RWPE2 (cell line): ENCODE measurements at places on chromosomes 4 and X.

GRCh38 chr4:2445130-2445529 is 23.8 kb upstream of the RNF4 start:
- DNase-seq, result no peak

- no peak for DNase-seq
Observed at GRCh38 chrX:15864629-15865028, 10.0 kb upstream of the AP1S2 start.

- DNase-seq, result no peak
Observed at GRCh38 chrX:13932416-13932815, 97.3 kb downstream of the GEMIN8 start.

GRCh38 chr4:83894831-83895230 is 358.9 kb downstream of the GPAT3 start:
- no peak for DNase-seq

GRCh38 chrX:11241720-11242119 is 51.5 kb upstream of the AMELX start:
- no peak for DNase-seq

- no peak for DNase-seq
Observed at GRCh38 chr4:94746746-94747145, 11.0 kb upstream of the BMPR1B start.

GRCh38 chrX:49029876-49030275 is 13.3 kb downstream of the TFE3 start:
- DNase-seq, result peak; percentile 76

- DNase-seq, result no peak
Observed at GRCh38 chr4:57044996-57045395, 65.2 kb downstream of the IGFBP7 start.

GRCh38 chrX:40530509-40530908 is 50.3 kb upstream of the ATP6AP2 start:
- DNase-seq, result no peak

- no peak for DNase-seq
Observed at GRCh38 chr4:39700554-39700953, 2.6 kb downstream of the UBE2K start.

DNA sequence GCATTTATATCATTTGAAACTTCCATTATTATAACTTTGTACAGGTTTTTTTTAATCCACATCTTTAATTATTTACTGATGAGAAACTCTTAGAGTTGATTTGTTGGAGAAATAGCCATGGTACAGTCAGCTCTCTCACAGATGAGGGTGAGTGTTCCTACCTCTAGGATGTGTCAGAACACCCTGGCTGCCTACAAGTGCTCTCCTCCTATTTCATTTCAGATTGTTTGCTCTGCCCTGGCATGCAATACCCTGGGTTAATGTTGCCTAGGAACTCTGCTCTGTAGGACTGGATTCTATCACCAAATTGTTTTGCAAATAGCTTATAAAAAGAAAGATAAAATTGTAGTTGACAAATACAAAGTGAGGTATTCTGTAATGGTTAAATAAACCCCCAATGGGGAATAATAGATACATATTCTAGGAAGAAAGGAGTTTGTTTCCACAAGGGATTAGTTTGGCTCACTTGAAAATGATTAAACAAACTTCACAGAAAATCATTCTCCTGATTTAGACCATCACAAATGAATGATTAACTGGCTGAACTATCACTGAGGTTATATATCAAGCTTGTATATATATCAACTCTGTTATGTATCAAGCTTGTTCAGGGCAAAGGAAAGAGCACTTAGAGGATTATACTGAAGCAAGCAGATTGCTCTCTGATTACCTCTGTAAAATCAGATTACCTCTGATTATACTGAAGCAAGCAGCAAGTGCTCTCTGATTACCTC is 150.0 kb downstream of the PDE5A start:
- no peak for DNase-seq

GRCh38 chrX:69551421-69552009 is 47.4 kb downstream of the NALF2 start:
- no peak for DNase-seq

DNA sequence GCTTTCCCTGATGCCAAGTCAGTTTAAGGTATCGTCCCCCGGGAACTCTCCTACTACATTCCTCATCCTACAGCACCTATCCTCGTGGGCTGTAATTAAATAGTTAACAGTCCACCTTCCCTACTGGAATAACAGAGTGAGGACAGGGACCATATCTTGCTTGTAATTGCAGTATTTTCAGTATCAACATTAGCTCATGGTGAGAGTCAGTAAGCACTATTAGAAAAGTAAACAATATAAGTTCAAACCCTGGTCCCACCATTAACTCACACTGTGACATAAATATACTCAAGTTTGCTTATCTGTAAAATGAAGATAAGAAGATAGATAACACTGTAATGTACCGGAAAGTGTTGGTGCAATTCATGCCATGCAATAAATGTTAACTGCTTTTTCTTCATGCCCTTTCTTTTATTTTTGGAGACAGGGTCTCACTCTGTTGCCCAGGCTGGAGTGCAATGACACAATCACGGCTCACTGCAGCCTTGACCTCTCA is 61.3 kb downstream of the SH3RF1 start:
- no peak for DNase-seq

- no peak for DNase-seq
Observed at GRCh38 chr4:79689740-79690139, 281.7 kb upstream of the GK2 start.

GRCh38 chr4:2487632-2488031 is 18.7 kb downstream of the RNF4 start:
- no peak for DNase-seq
